NCI-H187 treated with DMSO at 0.1 percent for 48 hours (cell line): ENCODE measurements at places on chromosomes 5 and 9.

DNA sequence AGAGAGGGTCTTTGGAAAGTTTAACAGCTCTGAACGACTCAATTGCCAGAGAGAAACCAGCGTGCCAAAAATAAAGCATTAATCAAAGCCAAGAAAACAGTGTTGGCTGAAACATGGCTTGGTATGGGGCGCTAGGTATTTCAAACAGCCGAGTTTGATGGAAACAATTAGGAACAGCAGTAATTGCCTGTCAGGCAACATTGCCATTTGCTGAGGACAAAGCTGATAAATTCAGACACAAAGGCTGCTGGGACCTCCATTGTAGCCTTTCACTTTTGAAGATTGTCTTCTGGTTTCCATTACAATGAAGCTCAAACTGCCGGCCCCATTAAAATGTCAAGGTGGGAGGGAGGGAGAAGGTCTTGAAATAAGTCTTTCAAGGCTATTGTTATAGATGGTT is 125.4 kb upstream of the SPDL1 start:
- DNase-seq, result no peak

GRCh38 chr5:58258984-58259684 is 200.8 kb downstream of the PLK2 start:
- DNase-seq, result no peak

DNA sequence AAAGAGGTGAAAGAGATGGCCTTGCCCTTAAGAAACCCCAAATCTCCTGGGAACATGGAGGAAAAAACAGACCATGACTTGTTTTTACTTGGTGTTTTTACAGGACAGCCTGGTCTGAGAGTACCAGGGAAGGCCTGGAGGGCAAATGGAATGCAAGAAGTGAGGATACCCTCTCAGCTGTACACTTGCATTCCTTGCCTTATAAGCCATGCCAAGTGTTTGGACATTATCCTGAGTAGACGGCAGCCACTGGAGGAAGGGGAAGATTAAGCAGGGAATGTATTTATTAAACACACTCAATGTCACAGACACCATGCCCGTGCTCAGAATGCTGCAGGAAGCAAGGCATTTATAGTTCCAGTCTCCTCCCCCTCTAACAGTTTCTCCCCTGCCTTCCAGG is 581.4 kb downstream of the CDK5RAP2 start:
- DNase-seq, result no peak

- DNase-seq, result no peak
Measured at GRCh38 chr9:95379630-95380029, 62.1 kb upstream of the FANCC start.

GRCh38 chr9:31394015-31394473 is 990.4 kb upstream of the ACO1 start:
- no peak for DNase-seq

DNA sequence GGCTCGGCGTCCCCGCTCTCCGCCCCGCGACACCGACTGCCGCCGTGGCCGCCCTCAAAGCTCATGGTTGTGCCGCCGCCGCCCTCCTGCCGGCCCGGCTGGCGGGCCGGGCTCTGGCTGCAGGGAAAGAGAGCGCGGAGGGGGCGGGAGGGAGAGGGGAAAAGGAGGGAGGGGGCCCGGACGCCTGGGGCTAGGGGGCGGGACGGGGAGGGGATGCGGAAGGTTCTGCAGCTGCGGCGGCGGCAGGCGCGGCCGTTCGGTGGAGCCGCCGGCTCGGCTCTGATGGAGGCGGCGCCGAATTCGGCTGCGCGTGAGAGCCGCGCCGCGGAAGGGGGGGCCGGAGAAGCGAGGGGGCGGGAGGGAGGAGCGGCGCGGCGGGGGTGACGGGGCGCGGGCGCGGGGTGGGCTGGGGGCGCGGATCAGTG is at the start of gene MARCHF11:
Gene MARCHF11 (minus strand): TSS at position 281 of the 425 bp plus-strand sequence. CDS start 216 bp downstream, at position 65.
- no peak for DNase-seq

GRCh38 chr5:134138416-134139376 is 24.2 kb downstream of the TCF7 start:
- DNase-seq, result no peak

- no peak for DNase-seq
Measured at GRCh38 chr9:82410306-82410705, 421.7 kb downstream of the SPATA31D1 start.

- no peak for DNase-seq
Measured at GRCh38 chr9:7402334-7403027, 397.1 kb downstream of the DMAC1 start.

GRCh38 chr5:136011414-136012001 is 17.3 kb upstream of the TGFBI start:
- no peak for DNase-seq

- DNase-seq, result no peak
Measured at GRCh38 chr9:115267790-115268189, 149.8 kb upstream of the TNC start.

GRCh38 chr9:118038713-118039112 is 334.5 kb downstream of the TLR4 start:
- DNase-seq, result no peak

DNA sequence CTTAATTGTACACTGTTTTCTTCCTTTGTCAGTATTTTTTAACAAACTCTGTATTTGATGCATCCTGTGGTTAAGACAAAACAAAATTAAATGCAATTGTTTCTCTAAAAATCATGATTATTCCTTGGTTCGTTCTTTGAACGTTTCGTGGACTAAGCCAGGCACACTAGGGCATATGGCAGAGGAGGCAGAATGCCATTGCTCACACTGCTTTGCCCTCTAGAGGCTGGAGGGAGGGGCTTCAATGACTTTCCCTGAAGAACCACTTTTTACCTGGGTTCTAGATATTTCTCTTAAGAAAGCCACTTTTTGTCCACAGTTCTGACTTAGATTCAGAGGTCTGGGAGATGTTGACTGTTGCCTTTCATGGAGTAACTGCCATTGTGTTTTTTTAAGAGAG is 236.2 kb upstream of the ADAMTSL1 start:
- DNase-seq, result no peak

- no peak for DNase-seq
Measured at GRCh38 chr5:78501411-78502352, 141.3 kb downstream of the SCAMP1 start.

- no peak for DNase-seq
Measured at GRCh38 chr9:35939679-35940250, 18.2 kb downstream of the OR2S2 start.

GRCh38 chr5:170152767-170153166 is 47.1 kb downstream of the FOXI1 start:
- no peak for DNase-seq

GRCh38 chr5:179918742-179919486 is 11.2 kb upstream of the TBC1D9B start:
- DNase-seq, result no peak

- DNase-seq, result no peak
Measured at GRCh38 chr9:21965401-21965951, 28.7 kb downstream of the CDKN2A start.

GRCh38 chr5:151696470-151697061 is 9.9 kb upstream of the SPARC start:
- no peak for DNase-seq

- no peak for DNase-seq
Measured at GRCh38 chr5:135230251-135230925, 168.6 kb downstream of the MACROH2A1 start.

DNA sequence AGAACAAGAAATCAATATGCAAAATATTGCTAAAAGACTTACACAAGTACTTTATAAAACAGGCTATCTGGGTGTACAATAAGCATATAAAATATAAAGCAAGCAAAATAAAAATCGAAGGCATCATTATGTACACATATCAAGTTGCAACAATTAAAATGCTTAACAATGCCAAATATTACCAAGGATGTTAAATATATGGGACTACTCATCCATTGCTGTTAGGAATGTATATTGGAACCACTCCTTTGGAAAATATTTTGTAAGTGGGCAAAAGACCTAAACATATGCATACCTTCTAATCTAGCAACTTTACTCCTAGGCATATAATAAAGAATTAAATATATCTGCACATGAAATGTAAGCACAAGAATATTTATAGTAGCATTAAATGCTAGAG is 632.6 kb upstream of the COX7C start:
- DNase-seq, result no peak
